ENCODE measurements at places on chromosomes 11 and 22.

DNA sequence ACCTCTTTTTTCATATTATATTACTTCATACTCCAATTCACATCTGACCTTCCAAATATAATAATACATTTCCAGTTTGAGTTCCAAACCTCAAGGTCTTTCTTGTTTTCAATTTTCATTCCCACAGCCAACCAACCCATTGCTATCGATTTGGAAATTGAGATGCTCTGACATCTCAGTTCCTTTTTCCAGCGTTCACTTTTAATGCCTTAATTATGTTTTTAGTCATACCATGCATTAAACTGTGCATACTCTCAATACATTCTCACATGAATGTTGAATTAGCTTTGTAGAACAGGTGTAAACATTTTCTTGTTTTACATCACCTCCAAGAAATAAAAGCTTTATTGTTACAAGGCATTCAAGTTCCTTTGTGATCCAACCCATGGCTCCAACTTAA, 294.2 kb upstream of the ANO3 start:
- DNase-seq = no peak

GRCh38 chr11:130178441-130179339, 19.1 kb downstream of the ST14 start:
- DNase-seq = no peak

- DNase-seq = no peak
Measured at GRCh38 chr11:33530815-33531214, 169.8 kb downstream of the C11orf91 start.

DNA sequence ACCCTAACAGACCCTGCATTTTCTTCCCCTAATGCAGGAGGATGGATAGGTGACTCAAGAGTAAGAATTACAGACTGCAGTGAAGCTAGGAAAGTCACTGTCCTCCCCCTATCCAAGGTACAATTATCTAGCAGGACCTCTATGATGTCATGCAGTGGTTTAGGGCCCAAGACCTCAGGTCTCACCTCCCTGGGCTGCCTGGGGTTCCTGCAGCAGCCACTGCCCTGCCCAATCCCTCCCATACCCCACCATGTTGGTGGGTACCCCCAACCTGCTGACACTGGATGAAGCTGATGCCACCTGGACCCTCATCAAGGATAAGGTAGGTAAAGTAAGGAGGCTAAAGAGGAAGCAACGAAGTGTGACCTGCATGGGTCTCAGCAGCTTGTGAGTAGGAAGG, at the start of gene C11orf42:
TSS of gene C11orf42 (plus strand) at position 192 of the 400 bp plus-strand sequence. CDS start at position 251, 59 bp downstream.
- DNase-seq = no peak

DNA sequence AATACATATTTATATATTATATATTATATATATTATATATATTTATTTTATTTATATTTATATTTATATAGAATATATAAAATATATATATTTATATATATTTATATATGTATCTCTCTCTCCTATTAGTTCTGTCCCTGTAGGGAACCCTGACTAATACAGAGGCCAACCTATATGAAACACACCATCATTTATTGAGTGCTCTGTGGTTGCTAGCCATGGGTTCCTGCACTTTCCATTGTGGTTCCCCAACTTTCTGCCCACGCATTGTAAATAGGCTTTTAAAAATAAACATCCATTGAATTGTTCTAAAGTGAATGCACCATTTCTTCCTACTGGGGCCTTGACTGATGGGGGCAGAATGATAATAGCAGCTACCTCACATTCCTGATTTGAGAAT, 93.8 kb upstream of the SESN3 start:
- DNase-seq = no peak
